C1 segment of cervical spinal cord (tissue), 14 donors: ENCODE measurements at places on chromosomes 7 and 10.

DNA sequence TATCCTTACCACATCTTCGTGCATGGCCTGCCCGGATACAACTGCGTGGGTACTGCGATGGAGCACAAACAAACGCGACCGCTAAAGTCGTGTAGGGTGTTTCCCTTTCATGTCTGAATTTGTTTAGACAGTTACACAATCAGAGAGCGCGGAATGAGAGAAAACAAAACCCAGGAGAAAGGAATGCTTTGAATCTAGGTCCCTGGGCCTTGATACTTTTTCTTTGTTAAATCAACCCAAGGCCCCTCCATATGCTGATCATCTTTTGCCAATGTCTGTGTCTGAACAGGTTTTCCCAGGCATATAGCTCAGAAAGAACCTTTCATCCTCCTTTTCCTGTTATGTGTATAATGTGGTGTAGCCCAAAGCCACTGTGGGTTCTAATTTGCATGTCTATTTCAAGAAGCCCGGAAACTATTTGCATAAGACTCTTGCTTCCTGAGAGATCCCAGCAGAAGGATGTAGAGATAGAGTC lies 145.8 kb downstream of the FRMD4A start:
- no peak for DNase-seq

DNA sequence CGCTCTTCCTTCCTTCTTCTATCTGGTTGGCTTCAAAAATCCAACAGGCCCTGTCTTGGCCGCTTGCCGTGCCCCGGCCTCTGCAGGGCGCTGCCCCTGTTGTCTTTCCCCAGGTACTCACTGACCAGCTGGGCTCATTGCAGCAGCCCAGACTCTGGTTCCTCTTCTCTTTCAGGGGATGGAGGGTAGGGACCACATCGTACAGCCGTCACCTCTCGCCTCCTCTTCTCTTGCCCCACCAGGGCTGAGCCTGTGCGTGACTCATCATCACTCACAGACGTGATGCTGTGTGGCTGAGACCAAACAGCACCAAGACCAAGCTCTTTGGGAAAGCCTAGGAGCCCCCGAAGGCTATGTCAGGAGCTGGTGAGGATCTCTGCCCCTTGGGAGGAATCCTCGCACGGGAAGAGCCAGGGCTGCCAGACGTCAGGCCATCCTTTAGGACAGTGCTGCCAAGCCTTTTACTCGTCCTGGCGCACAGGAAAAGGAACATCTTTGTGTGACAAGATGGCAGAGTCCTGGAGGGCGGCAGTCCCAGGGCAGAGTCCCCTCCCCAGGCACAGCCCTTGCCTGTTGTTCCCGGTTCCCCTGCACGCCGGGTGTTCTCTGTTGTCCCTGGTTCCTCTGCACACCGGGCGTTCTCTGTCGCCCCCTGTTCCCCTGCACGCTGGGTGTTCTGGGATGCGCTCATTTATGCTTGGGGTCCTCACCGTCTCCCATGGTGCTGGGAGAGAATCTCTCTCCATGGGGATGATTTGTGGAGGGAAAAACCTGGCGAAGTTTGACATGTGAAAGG lies 188.5 kb upstream of the SHH start:
- DNase-seq, result no peak

DNA sequence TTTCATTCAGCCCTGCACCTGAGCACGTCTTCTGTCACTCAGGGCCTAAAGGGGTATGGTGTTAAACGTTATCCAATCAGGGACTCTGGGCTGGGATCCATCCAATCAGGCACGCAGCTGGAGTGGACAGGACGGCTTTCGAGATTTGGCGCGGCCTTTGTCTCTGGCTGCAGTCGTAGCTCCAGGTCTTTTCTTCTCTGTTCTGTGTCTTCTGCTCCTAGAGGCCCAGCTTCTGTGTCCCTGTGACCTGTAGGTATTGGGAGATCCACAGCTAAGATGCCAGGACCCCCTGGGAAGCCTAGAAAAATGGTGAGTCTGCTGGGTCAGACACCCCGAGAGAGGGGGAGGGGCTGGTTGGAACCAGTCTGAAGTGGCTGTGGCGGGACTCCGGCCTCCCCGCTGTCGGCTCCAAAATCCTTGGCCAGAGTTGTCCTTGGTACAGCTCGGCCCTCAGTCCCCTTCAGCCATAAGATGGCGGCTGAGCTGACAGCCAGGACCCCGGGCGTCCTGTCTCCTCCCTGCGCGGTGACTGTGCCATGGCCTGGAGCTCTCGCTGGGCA lies 11.7 kb upstream of the ZNF680 start:
- DNase-seq, result no peak

- DNase-seq, result no peak
Observed at GRCh38 chr7:47266799-47267198, 315.1 kb downstream of the TNS3 start.

DNA sequence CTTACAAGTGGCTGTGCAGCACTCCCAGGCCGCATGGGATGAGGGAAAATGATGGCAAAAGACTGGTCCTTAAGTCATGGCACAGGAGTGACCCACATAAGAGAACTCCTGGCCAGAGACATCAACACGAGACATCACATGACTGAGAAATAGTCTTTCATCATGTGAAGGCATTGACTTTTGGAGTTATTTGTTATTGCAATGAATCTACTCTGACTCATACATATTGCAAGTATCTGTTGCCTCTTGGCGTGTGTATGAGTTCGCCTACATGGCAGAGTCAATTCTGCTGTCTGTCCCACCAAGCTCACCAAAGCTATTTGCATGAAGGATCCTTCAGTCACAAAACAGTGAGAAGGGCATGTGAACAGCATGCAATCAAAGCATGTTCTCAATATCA lies 59.7 kb upstream of the HABP2 start:
- no peak for DNase-seq

GRCh38 chr7:91784469-91784868 lies 96.0 kb downstream of the MTERF1 start:
- DNase-seq, result peak; percentile 44

GRCh38 chr7:47078241-47078640 lies 503.7 kb downstream of the TNS3 start:
- no peak for DNase-seq

- DNase-seq, result no peak
Observed at GRCh38 chr7:33596686-33597085, 308.7 kb upstream of the BMPER start.
